ENCODE measurements at places on chromosomes 5 and 9.

DNA sequence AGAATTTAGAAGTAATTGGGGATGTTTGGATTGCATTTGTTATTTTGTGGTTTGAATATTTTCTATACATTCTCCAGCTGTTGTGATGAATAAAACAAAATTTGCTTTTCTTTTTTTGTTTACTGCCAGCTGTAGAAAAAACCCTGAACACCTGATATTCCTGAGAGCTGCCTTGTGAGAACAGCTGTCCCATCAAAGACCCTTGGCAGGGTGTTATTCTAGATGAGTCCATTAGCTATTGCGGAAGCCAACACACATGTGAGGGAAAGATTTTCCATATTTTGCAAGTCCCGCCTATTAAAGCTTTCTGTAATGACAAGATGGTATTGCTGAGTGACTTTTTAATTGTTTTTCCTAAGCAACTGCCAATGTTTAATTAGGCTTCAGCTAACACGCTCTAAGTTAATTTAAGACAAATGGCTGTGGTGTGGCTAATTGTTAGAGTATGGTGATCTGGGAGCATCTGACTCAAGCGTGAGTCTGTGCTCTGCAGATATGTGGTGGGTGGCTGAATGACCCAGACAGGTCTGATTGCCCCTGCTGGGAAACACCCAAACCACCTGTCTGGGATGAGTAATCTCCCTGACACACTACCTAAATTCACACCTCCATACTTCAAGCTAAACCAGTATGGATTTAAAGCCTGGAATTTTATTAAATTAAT lies 86.5 kb upstream of the PRLR start:
- no peak for DNase-seq

DNA sequence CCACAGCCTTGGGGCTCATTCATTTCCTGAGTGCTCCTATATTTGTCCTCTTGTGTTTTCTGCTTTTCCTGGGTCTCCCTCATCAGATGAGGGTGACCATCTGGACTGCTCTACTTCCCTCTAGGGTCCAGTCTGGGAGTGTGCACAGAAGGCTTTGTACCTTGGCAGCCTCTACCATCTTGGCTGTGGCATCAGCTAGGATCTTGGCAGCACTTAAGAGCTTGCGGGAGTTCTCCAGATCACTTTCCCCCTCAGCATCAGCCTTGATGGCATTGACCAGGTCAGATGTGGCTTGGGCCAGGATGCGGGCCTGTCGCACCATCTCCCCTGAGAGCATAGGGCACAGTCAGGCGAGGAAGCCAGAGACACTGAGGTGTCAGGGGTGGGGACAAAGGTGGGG lies 15.8 kb downstream of the TLN1 start:
- no peak for DNase-seq

- no peak for DNase-seq
Measured at GRCh38 chr5:62284946-62285891, 20.8 kb upstream of the KIF2A start.

DNA sequence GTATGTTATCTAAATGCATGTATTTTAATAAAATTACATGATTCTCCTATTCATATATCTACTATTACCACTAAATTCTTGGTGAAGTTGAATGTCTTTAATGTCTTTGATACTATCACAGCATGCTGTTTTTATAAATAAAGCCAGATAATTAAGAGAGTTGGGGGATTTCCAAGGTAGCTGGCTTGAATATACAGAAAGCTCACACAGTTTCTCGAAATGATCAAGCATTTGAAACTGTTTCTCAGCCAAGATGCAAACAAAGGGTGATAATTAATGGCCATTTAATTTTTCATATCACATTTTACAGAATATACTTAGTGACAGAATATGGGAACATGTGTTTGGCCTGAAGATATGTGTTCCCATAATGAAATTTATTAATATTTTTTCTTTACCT lies 145.6 kb upstream of the CDH12 start:
- no peak for DNase-seq
